Common myeloid progenitor, CD34-positive (primary cell): ENCODE measurements at places on chromosomes 2 and 18.

- H3K4me3 ChIP-seq = no peak overlapping the region
- no peaks in the 10 kb centered on the region for H3K4me1 ChIP-seq
- no peaks in the 10 kb centered on the region for H3K36me3 ChIP-seq
- DNase-seq = no peak
Measured at GRCh38 chr2:45029215-45029614, 20.0 kb upstream of the SIX2 start.

DNA sequence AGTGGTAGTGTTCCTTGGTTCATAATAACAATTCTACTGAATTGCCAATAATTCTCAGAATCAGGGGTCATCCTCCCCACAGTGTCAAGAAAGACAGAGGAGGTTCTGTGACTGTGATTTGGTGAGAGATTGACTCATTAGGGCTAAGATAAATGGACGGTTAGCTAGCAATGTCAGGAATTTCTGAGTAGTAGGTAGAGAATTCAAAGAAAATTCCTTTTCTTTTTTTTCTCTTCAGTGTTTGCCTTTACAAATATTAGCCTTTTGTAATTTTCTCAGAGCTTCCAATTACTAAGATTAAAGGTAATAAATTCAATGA lies 16.8 kb upstream of the CRIM1 start:
- no peak for DNase-seq
- H3K4me3 ChIP-seq = no peak overlapping the region
- H3K4me1 ChIP-seq = no peaks in the 10 kb centered on the region

GRCh38 chr2:4976407-4976806 lies 715.8 kb upstream of the SOX11 start:
- no peaks in the 10 kb centered on the region for H3K27me3 ChIP-seq
- H3K4me1 ChIP-seq = no peaks in the 10 kb centered on the region
- H3K36me3 ChIP-seq = no peaks in the 10 kb centered on the region
- no peak for DNase-seq
- H3K27ac ChIP-seq = no peak overlapping the region

- no peaks in the 10 kb centered on the region for H3K36me3 ChIP-seq
- H3K27me3 ChIP-seq = no peaks in the 10 kb centered on the region
- H3K27ac ChIP-seq = no peak overlapping the region
- H3K4me3 ChIP-seq = no peak overlapping the region
- no peaks in the 10 kb centered on the region for H3K4me1 ChIP-seq
- DNase-seq = no peak
Measured at GRCh38 chr18:7034924-7035323, 82.7 kb downstream of the LAMA1 start.

- no peaks in the 10 kb centered on the region for H3K36me3 ChIP-seq
- no peaks in the 10 kb centered on the region for H3K4me1 ChIP-seq
- peak overlapping the region; percentile 10 for H3K4me3 ChIP-seq
- DNase-seq = peak; percentile 33
Measured at GRCh38 chr2:109613081-109613921, 465 bp downstream of the SEPTIN10 start.

DNA sequence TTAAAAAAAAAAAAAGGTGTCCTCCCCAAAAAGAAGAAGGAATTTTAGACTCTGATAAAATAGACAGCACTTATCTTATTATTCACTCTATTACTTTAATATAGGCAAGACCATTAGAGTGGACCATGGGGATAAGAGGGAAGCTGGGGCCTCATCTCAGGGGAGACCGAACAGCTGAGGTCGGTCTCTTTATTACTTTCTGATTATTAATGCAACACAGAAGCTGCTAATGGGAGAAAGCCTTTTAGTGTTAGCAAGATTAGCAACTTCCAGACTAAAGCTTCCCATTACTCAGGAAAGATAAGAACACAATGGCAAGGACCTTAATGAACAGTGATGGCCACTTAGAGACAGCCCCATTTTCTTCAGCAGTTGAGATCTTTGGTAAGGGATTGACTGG lies 135.5 kb downstream of the TMEFF2 start:
- H3K27me3 ChIP-seq = no peaks in the 10 kb centered on the region
- H3K4me1 ChIP-seq = peaks cover 3% of the 10 kb centered on the region
- H3K27ac ChIP-seq = no peak overlapping the region
- no peaks in the 10 kb centered on the region for H3K36me3 ChIP-seq

DNA sequence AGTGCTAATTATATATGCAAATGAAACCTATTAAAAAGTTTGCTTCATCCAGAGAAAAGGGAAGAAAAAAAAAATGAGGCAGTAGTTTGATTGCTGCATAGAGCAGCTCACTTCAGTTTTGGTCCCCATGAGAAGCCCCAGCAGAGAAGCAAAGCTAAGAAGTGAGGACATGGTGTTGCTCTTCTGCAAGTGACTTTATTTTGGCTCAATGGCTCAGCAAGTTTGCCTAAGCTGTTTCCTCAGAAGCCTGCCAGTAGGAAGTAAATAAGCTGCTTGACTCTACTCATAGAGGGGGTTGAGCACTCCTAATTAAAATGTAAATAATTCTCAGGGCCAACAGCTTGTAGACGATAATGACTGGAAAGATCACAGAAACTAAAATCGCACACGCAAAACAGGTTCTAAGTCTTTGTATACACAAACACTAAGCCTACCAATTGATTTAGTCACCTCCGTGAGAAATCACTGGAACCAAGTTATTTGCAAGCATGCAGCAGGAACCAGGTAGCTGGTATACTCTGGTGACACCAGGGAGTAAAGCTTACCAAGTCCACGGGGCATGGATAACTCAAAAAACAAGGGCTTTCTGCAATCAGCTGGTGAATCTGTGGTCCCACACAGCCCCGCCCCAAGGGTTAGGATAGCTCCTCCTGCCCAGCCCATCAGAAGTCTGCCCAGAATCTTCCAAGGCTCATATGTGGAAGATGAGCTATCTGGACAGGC lies 39.7 kb upstream of the NABP1 start:
- no peak for DNase-seq
- H3K4me3 ChIP-seq = no peak overlapping the region
- H3K27ac ChIP-seq = peak overlapping the region; percentile 59
- no peaks in the 10 kb centered on the region for H3K27me3 ChIP-seq
- peaks cover 14% of the 10 kb centered on the region for H3K4me1 ChIP-seq

DNA sequence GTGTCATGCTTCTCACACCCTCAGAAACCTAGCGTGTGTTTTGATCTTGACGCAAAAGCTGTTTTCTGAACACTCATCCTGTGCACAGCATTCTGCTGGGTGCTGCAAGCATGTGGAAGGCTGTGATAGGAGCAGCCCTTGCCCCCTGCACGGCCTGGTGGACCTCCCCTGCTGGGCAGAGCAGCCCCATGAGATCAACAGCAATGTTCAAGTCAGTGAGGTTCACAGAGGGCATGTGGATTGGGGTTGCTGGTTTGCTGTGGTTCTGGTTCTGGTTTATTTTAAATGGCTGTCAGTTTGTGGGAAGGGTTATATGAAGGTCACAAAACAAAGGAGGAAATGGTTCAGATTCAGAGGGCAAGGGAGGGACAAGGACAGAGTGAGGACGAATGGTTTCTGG lies 71.3 kb downstream of the SOWAHC start:
- H3K27me3 ChIP-seq = no peaks in the 10 kb centered on the region
- H3K36me3 ChIP-seq = no peaks in the 10 kb centered on the region
- no peaks in the 10 kb centered on the region for H3K4me1 ChIP-seq
- DNase-seq = no peak
- H3K4me3 ChIP-seq = no peak overlapping the region
- no peak overlapping the region for H3K27ac ChIP-seq

GRCh38 chr2:171846894-171847293 lies 47.1 kb downstream of the SLC25A12 start:
- H3K4me3 ChIP-seq = no peak overlapping the region
- DNase-seq = no peak
- H3K27ac ChIP-seq = no peak overlapping the region
- peaks cover 8% of the 10 kb centered on the region for H3K36me3 ChIP-seq
- H3K27me3 ChIP-seq = no peaks in the 10 kb centered on the region
